Activated CD8-positive, alpha-beta T cell treated with anti-CD3 and anti-CD28 coated beads, Interleukin-2, amount 10 ng/mL, durations not matched to agents 7 days and 5 days (primary cell): ENCODE measurements at places on chromosomes 3 and 15. TPM values are rescaled to one million over a fixed set of nuclear protein-coding genes. Genes with fewer than 3 reads are reported as not detected.

The DNAJB11 gene
- total RNA-seq: 55.9 TPM

GRCh38 chr3:177478170-177478867 lies 281.0 kb upstream of the TBL1XR1 start:
- no peak for DNase-seq

DNA sequence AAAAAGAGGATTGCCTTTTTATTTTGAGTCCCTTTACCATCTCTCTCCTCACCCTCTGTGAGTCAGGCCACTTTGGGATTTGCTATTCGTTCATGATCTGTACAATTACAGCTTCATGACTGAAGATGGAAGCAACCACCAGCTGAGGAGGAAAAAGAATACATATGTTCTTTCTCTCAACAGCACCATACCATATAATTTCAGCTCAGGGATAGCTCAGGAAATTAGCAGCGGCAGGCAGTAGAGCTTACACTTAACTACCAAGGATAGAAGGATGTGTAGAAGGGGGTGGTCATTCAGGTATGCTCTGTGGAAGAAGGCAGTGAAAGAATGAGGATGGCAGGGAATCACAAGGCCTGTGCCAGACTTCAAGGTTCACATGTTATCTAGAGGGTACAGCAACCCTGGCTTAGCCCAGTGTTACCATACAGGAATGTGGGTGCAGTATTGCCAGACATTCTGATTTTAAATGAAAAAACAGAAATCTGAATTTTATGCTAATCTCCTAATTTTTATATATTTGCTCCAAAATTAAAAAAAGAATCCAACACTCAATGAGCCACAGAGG lies 17.9 kb downstream of the PLS1 start:
- no peak for DNase-seq

- DNase-seq: no peak
Measured at GRCh38 chr3:73319179-73319769, 257.8 kb downstream of the EBLN2 start.

- no peak for DNase-seq
Measured at GRCh38 chr3:152159328-152159727, 109.4 kb upstream of the MBNL1 start.

The MYL3 gene
- not detected for total RNA-seq

GRCh38 chr3:49536875-49537533 lies 17.3 kb upstream of the BSN start:
- DNase-seq: no peak

- no peak for DNase-seq
Measured at GRCh38 chr3:32820971-32821685, 3.3 kb downstream of the TRIM71 start.

- DNase-seq: no peak
Measured at GRCh38 chr3:100891827-100892226, 101.4 kb downstream of the ABI3BP start.

GRCh38 chr3:169998668-169999131 lies 32.1 kb downstream of the SEC62 start:
- no peak for DNase-seq

The TRIM71 gene
- not detected for total RNA-seq

The GABRA5 gene
- total RNA-seq: not detected

The CPNE9 gene
- not detected for total RNA-seq

DNA sequence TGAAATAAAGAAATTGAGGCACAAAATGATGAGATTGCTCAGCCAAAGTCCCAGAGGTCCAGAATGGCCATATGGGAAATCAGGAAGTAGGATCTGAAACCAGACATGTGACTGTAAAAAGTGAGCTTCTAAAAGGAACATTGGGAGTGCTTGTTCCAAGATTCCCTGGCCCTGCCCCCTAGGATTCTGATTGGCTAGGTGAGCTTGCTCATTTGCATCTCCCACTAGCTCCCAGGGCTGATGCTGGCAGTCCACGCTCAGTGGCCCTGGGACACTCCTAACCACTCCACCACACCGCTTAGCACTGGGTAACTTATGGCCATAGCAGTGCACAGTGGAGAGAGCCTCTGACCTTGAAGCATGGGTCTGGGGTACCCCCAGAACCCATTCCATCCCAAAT lies 326.7 kb downstream of the NTRK3 start:
- DNase-seq: no peak

- no peak for DNase-seq
Measured at GRCh38 chr3:152443212-152444023, 174.7 kb downstream of the MBNL1 start.

The SEMA5B gene
- total RNA-seq: not detected

GRCh38 chr3:121722411-121722810 lies 27.1 kb downstream of the GOLGB1 start:
- DNase-seq: no peak

DNA sequence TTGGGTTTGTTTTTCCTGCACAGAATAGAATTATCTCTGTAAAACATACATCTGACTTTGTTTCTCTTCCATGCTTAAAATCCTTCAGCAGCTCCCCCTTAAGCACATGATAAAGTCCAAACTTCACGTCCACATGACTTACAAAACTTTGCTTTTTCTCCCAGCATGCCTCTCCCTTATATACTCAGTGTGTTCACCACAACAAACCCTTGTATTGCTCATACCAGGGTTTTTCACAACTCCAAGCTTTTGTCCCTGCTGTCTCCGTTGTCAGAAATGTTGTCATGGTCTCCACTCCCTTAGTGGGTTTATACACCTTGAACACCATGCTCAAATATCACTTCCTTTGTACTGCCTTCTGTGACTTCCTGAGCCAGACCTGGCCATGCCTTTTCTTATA lies 91.1 kb upstream of the MITF start:
- DNase-seq: no peak

- no peak for DNase-seq
Measured at GRCh38 chr3:36965440-36965839, 20.6 kb upstream of the TRANK1 start.

The LRRIQ4 gene
- total RNA-seq: 0.13 TPM

The SLC24A5 gene
- not detected for total RNA-seq

The PIGZ gene
- 0.81 TPM for total RNA-seq

DNA sequence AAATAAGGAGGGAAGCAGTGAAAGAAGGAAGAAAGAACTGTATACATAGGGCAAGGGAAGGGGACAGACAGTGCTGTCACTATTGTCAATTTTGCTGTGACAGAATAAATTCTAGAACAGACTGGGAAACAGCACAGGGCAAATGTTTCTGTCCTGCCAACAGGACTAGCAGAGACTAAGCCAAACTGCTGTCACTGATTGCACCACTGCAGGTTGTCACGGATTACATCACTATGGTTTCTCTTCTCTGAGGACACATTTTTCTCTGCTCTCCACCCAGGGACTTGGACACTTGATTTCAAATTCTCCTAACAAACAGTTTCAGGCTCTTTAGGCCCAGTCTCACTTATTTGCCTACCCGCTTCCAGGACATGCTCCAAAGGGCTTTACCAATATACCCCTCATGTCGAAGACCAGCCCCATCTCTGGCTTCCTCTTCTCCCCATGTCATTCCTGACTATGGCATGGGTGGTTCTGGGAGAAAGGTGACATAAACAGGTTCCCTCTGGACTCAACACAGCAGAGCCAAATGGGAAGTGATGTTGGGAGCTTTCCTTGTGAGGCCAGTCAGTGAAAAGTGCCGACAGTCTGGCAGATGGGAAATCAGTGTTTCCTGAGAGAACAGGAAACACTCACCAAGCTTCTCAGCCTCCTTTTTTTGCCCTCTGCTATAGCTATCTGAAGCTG lies 70.2 kb upstream of the ST3GAL6 start:
- no peak for DNase-seq

- DNase-seq: no peak
Measured at GRCh38 chr3:143060906-143061305, 58.7 kb upstream of the CHST2 start.

The CEMIP gene
- not detected for total RNA-seq

DNA sequence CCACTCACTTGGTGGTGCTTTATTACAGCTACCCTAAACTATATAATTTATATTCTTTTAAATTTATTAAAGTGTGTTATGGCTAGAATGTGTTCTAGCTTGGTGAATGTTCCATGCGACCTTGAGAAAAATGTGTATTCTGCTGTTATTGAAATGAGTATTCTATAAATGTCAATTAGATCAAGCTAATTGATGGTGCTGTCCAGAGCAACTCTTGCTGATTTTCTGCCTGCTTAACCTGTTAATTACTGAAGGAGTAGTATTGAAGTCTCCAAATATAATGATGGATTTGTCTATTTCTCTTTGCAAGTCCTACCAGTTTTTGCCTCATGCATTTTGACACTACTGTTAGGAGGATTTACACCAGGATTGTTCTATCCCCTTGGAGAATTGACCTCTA lies 3.2 kb upstream of the TEX9 start:
- DNase-seq: no peak

The CCDC13 gene
- total RNA-seq: not detected

The GNB4 gene
- 10.3 TPM for total RNA-seq

The RASL12 gene
- not detected for total RNA-seq

DNA sequence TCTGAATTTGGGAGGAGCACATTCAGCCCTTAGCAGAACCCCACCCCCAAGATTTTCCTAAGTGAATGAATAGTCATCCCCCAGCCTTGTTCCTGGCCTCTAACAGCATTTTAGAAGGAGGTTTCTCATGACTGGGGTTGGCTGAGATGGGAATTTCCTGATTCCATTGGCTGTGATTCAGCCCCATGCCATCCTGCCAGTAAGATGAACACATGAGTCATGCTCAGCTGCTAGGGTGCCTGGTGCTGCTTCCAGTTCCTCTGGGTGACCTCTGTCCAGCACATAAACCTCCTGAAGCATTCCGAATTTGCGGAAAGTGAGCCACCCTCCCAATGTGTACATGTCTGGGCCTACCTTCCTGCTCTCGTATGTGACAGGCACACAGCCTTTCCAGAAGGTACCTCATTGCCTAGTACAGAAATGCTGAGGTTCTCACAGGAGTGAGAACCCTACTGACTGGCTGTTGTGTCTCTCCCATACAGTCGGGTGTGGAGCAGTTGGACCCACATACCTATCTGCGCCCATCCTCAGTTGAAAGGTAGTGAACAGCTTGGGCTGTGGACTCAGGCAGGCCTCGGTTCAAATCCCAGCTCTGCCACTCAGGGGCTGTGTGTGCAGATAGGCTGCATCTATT lies 91.7 kb downstream of the APBA2 start:
- DNase-seq: no peak

- no peak for DNase-seq
Measured at GRCh38 chr15:80052597-80053304, 6.7 kb upstream of the ZFAND6 start.

- no peak for DNase-seq
Measured at GRCh38 chr15:99433757-99434450, 131.9 kb upstream of the MEF2A start.

The EXD1 gene
- not detected for total RNA-seq

- DNase-seq: no peak
Measured at GRCh38 chr3:194075088-194075615, 60.8 kb upstream of the HES1 start.

GRCh38 chr3:148408667-148409066 lies 289.0 kb upstream of the AGTR1 start:
- DNase-seq: no peak
